HT1080 (cell line): ENCODE measurements at places on chromosomes 6 and 20. TPM values are rescaled to one million over a fixed set of nuclear protein-coding genes. Genes with fewer than 3 reads are reported as not detected.
A peak's percentile ranks its signal among the peaks of the same experiment; 100 is the strongest.

- DNase-seq = peak; percentile 11
These were observed 191.3 kb downstream of the TSHZ2 start for GRCh38 chr20:53163486-53163885.

GRCh38 chr6:6678185-6678671 is 89.7 kb downstream of the LY86 start:
- peak; percentile 64 for DNase-seq

DNA sequence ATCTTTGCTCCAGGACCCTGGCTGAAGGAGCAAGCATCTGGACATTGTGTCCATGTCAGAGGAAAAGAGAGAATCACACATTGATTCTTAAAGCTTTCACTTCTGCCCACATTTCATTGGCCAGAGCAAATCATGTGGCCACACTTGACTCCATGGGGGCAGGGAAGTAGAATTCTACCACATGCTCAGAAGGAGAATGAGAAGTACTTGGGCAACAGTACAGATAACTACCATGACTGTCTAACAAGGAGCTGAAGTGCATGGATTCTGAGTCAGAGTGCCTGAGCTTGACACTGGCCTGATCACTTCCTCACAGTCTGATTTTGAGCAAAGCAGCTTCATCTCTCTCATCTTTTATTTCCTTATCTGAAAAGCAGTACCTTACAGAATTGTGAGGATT is 38.6 kb downstream of the GHRH start:
- DNase-seq = peak; percentile 73

PPDPF gene
- total RNA-seq = 35.3 and 143 TPM in 2 replicates

OR2H1 gene
- not detected in 2 replicates for total RNA-seq

DNA sequence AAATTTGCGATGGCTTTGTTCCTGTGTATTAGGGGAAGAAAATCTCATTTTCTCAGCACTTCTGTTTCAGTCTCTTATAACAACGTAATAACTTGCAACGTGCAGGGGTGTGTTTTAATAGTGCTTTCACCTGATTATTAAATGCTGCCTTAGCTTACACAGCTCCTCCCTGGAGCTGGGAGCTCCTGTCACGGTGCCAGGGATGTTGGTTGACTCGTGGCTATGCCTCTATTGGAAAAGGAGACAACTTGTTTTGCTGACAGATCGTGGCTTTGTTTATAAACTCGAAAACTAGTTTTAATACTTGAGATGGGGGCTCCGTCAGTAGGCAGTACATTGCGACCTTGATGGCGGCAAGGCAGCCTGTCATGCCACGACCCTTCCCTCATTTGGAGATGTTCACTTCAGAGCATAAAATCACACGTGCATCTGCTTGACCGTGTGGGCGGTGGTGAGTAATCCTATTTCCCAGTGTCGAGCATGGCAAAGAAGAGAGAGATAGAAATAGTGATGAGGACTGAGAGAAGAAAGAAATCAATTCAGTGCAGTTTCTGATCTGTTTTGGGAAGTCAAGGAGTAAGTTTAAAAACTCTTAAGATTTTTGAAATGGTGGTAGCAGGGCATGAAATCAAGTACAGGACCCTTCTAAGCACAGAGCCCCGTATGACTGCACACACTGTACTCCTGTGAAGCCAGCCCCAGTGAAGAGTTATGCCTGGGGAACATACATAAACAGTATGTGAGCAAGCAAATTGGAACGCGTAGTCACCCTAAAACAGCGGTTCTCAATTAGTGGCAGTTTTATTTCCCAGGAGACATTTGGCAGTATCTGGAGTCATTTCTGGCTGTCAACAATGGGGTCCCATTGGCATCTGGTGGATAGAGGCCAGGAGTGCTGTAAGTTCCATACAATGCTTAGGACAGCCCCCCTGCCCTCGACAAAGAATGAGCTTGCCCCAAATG is 147.2 kb downstream of the DOK5 start:
- DNase-seq = no peak

DNA sequence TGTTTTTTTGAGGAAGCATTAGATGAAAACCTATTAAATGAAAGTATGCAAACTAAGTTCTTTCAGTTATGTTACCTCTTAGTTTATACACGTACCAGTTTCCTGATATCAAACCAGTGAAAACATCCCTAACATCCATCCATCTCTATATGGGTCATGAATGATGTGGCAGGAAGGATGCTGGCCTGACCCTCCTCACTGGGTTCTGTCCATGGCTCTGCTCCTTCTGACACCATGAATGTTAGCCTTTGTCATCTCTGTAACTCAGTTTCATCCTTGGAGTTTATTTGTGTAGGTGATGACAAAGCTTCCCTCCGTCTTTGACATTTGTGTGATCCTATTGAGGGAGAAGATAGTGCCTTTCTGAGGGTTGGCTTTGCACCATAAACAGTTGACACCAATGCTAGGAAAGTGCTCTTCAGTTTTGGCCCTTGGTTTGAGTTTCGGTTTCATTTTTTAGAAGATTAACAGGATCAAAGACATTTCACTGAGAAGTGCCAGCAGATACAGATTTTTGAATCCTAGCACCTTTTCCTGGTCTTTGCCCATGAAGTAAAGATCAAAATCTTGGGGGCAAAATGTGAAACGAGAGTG is 72.0 kb upstream of the SCGN start:
- no peak for DNase-seq

C20orf96 gene
- 0.23 and 0.50 TPM in 2 replicates for total RNA-seq

PTGIS gene
- 0.02 TPM in 1 of 2 replicates, not detected in the other for total RNA-seq

DNA sequence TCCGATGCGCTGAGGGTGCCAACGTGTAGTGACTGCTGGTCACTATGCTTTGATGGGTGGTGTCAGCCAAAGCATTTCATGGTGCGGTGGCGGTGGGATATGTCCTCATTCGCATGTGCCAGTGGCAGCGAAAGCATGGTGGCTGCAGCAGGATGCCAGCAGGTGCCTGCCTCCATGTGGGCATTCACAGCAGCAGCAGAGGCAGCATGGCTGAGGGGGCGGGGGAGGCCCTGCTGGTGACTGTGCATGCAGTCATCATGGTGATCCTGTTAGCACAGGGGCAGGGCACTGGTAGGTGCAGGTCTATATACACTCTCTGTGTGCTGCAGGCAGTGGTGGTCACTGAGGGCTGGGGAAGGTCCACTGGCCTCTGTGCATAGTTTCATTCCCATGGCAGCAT is 22.0 kb downstream of the FIG4 start:
- peak; percentile 54 for DNase-seq

DNA sequence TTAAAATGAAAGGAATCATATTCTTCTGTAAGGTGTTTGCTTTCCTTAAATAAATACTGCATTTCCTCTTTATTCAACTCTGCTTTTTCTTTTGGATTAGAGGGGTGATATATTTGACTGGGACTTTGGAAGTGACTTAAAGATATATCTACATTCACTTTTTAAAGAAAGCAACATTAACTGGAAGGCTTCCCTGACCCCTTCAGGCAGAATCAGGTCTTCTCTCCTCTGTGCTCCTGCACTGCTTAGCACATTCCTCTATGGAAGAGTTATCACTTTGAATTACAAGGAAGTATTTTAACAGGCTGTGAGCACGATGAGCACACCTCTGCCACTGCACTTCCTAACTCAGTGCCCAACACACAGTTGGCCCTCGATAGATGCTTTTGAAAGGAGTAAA is 59.2 kb upstream of the POU3F2 start:
- DNase-seq = no peak

- no peak for DNase-seq
These were observed 42.0 kb downstream of the PGM3 start for GRCh38 chr6:83151114-83151513.

SLC22A16 gene
- not detected in 2 replicates for total RNA-seq

DNA sequence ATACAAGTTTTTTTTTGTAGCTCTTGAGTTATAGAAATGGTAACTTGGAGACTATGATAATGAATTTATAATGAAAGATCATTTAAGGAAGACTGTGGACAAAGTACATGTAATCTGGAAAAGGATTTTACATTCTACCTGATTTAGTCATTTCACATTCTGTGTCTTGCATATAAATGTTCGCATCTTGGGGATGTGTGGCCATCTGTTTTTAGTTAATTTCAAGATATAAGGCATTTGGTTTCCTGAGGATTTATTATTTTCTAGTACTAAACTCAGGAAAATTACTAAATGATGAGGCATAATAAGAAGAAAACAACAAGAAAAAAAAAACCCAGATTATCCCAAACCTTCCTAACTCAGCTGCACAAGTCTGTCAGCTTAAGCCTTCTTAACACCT is 112.7 kb upstream of the PRL start:
- DNase-seq = no peak

DNA sequence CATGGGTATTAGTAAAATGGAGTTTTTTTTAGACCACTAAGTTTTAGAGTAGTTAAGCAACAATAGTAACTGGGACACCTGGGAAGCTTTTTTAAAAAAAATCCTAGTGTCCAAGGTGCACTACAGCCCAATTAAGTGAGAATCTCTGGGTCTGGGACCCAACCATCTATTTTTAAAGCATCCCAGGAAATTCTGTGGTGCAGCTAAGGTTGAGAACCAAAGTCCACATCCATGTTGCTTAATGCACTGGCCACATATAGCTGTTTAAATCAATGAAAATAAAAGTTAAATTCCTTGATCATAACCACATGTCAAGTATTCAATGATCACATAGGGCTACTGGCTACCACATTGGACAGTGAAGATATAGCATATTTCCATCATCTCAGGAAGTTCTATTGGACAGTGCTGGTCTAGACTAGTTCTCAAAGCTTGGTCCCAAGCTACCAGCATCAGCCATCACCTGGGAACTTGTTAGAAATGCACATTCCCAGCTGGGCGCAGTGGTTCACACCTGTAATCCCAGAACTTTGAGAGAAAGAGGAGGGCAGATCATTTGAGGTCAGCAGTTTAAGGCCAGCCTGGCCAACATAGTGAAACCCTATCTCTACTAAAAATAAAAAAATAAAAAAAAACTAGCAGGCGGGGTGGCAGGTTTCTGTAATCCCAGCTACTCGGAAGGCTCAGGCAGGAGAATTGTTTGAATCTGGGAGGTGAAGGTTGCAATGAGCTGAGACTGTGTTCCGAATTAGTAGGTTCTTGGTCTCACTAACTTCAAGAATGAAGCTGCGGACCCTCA is 12.7 kb downstream of the KIF13A start:
- DNase-seq = no peak

UNC5CL gene
- 0.16 and 0.37 TPM in 2 replicates for total RNA-seq

GRCh38 chr6:55868771-55869479 is 6.5 kb downstream of the BMP5 start:
- DNase-seq = peak; percentile 99

GRCh38 chr20:4166726-4167035 is 151.3 kb upstream of the RNF24 start:
- DNase-seq = no peak

DNA sequence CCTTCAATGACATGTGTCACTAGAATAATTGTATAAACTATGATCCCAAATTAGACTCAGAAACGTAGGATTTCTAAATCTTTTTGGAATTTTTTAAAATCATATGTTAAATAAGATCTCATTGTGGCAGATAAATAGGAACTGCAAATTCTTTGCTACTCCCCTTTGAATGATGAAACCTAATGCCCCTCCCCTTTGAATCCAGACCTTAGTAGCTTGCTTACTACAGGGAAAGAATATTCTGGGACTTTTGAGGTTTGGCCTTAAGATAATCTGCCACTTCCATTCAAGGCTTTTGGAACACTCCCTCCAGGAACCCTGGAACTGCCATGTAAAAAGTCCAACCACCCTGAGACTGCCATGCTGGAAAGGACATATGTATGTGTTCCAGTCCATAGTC is 7.1 kb downstream of the TDP2 start:
- no peak for DNase-seq

TSBP1 gene
- total RNA-seq = not detected in 2 replicates

RANBP9 gene
- total RNA-seq = 10.6 and 15.7 TPM in 2 replicates

DNA sequence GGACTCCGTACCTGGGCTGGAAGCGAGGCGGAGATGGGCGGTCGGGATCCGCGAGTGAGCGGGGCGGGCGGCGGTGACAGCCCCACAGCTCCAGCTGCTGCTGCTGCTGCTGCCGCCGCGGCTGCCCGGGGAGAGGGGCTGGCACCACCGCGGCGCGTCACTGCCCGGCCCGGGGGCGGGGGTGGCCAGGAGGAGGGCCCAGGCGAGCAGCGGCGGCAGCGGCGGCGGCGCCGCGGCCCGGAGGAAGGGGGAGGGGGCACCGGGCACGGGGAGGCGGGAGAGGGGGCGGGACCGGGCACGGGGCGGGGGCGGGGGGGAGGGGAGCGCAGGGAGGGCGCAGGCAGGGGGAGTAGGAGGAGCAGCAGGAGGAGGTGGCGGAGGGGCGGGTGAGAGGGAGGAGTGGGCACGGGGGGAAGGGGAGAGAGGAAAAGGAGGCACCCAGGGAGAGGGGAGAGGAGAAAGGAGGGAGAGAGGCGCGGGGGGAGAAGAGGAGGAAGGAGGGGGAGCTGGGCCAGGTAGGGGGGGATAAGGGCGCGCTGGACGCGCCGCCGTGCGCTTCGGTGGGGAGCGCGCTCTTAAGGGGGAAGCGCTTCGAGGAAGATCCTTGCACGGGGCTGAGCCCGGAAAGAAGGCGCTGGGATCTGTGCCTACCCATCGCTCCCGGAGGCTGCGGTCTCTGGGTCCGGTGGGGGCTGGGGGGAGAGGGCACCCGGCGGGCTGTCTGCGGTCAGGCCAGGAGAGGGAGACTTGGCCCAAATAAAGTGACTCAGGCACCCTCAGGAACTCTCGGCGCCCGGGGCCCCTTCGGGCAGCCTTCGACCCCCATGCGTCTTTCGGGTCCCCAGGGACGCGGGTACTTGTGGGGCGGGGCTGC is 101.5 kb downstream of the NOL4L start:
- DNase-seq = peak; percentile 92

GRCh38 chr20:14866841-14867514 is 529.6 kb upstream of the FLRT3 start:
- no peak for DNase-seq

TAF4 gene
- total RNA-seq = 3.2 and 6.1 TPM in 2 replicates

BRPF3 gene
- 11.9 and 15.8 TPM in 2 replicates for total RNA-seq

DNA sequence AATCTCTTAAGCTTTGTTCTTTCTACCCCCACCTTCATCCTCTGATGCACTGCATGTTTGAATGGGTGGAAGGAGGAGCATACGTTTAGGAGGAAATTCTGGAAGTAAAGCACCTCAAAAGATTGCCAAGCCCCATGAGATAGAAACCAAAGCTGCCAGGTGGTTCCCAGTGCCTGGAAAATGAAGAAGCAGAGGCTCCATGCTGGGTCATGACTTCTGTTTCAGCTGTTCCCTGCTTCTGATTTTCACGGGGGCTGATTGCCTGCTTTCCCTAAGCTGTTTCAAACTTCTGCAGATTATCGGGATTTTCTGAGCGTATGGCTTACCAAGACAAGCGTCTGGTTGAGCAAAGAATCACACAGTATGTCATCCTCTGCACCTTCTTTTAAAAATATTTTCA is 87.5 kb upstream of the SYNDIG1 start:
- no peak for DNase-seq

GRCh38 chr6:105995391-105995865 is 90.7 kb upstream of the PRDM1 start:
- DNase-seq = no peak

GRCh38 chr6:19432966-19433498 is 404.1 kb upstream of the ID4 start:
- DNase-seq = no peak
